ENCODE measurements at places on chromosomes 2 and 18.

GRCh38 chr2:173239644-173240043, 115.0 kb upstream of the CDCA7 start:
- no peak for DNase-seq

- no peak for DNase-seq
These were observed 151.5 kb downstream of the UPP2 start for GRCh38 chr2:158253170-158253569.

DNA sequence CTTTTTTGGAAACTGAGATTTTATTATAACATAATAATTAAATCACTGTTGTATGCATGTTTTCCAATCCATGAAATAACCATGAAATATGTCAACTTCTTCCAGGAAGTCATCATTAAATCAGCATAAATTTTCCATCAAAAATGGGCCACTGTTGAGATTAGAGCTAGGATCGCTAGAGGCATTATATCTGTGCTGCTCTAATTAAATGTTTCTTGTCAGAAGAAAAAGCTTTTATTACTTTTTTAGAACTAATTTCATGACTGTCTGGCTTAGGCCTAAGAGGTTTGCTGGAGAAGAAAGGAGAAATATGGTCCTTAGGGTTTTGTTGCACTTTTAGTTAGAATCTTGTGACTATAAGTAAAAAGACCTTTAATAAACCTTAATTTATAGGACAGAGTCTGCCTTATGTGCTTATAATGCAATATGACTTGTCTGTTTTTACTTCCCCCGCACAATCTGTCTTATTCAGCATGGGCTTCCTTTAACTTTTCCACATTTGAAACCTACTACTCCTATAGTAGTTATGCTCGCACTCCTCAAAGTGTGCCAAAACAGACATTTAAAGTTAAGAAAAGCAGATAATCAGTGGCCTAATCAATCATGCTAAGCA, 363.4 kb upstream of the GCFC2 start:
- DNase-seq, result no peak

- no peak for DNase-seq
These were observed 13.0 kb upstream of the RMDN2 start for GRCh38 chr2:37912056-37912455.

GRCh38 chr18:76507830-76508385, 12.9 kb upstream of the ZNF516 start:
- DNase-seq, result no peak

DNA sequence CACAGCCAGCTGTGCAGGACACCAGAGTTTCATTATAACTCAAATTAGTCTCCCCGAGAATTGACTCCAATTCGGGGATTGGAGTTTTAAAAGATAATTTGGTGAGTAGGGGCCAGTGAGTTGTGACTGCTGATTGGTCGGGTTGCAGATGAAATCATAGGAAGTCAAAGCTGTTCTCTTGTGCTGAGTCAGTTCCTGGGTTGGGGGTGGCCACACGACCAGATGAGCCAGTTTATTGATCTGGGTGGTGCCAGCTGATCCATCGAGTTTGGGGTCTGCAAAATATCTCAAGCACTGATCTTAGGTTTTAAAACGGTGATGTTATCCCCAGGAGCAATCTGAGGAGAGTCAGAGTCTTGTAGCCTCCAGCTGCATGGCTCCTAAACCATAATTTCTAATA, 82.7 kb upstream of the SLC66A3 start:
- no peak for DNase-seq

DNA sequence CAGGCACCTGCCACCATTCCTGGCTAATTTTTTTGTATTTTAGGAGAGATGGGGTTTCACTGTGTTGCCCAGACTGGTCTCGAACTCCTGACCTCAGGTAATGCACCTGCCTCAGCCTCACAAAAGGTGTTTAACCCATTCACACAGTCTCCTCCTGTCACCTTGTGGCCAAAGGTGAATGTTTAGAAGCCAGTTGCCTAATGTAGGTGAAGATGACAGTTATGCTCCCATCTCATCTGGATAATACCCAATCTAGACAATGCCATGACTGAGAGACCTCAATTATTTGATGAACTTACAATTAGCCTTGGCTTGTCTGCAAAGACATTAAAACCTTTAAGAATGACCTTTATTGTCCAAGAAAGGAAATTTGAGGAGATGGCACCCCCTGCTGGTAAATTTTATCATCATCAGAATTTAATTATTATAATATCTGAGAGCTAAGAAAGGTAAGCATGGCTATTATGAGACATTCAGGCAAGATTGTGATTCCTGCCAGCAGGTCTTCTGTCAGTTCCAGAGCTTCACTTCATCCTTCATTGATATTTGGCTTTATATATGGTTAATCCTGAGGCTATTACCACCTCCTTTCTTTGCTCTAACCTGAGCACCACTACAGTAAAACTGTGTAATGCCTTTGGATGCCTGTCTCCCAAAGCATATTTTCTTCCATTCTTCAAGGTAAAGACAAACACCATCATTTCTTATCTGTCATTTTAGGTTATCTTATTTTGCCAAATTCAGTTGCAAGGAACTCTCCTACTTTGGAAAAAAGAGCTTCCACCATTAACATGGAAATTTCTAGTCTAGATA, 117.6 kb downstream of the FAM124B start:
- peak; percentile 28 for DNase-seq

- DNase-seq, result no peak
These were observed 133.4 kb downstream of the ZNF407 start for GRCh38 chr18:74731097-74731496.

DNA sequence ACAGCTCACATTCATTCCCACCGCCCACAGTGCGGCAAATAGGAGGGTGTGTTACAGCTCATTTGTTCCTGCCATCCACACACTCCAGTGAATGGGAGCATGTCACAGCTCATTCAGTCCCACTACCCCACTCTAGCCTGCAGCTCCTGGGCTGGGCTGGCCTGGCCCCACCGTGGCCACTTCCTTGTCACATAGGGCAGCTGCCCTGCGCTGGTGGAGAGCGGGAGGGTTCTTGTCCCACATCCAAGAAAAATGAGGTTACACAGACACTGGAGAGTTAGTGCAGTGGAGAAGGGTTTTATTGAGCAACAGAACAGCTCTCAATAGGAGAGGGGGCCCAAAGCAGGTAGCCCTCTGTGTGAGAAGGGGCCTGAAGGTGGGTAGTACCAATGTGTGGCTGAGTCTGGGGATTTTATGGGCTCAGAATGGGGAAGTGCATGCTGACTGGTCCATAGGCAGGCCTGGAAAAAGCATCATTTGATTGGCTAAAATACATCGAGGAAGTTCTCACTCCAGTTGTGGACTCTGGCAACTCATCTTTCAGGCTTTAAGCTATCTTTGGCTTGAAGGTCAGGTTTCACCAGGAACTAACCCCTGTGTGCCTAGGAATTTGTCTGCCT, 249.7 kb downstream of the ETAA1 start:
- DNase-seq, result no peak
